ENCODE measurements at places on chromosomes 4 and X.

GRCh38 chrX:115679460-115679859 is 118.5 kb downstream of the PLS3 start:
- DNase-seq: no peak

DNA sequence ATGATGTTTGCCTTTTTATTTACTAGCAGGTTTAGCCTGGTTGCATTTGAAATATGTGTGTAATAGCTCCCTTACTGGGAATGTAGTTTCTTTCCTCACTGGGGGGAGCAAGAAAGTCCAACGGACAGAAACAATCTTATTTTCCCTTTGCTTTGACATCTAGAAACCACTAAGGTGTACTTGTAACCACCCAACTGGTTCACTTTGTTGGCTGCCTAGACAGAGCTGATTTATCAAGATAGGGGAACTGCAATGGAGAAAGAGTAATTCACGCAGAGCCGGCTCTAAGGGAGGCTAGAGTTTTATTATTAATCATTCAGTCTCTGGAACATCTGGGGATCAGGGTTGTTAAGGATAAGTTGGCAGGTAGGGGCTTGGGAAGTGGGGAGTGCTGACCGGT is 30.3 kb downstream of the XG start:
- no peak for DNase-seq

DNA sequence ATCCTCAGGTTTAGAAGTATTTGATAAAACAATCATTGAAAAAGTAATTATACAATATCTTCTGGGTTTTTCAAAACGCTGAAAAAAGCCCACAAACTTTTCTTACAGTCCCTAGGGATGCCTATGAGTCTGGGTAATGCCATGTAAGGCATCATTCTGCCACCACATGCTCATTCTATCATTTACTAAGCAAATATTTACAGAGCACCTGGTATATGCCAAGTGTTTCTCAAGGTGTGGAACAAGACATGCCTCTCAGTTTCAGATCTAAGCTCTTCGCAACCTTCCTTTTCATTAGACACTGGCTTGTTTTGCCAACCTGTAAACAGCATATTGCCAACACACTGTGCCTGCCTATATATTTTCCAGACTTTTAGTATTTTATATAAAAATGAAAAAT is 17.7 kb downstream of the MID1 start:
- DNase-seq: no peak

DNA sequence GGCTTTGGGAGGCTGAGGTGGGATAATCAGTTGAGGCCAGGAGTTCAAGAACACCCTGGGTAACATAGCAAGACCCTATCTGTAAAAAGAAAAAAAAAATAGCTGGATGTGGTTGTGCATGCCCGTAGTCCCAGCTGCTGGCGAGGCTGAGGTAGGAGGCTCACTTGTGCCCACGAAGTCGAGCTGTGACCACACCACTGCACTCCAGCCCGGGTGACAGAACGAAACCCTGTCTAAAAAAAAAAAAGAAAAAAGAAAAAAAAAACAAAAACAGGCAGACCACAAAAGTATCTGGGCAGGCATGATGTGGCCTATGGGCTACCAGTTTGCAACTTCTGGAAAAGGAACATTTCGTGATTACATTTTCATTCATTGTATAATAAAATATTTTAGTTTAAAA is 38.1 kb upstream of the RASGEF1B start:
- no peak for DNase-seq

- DNase-seq: no peak
These were observed 21.3 kb upstream of the PNPLA4 start for GRCh38 chrX:7948483-7948882.

DNA sequence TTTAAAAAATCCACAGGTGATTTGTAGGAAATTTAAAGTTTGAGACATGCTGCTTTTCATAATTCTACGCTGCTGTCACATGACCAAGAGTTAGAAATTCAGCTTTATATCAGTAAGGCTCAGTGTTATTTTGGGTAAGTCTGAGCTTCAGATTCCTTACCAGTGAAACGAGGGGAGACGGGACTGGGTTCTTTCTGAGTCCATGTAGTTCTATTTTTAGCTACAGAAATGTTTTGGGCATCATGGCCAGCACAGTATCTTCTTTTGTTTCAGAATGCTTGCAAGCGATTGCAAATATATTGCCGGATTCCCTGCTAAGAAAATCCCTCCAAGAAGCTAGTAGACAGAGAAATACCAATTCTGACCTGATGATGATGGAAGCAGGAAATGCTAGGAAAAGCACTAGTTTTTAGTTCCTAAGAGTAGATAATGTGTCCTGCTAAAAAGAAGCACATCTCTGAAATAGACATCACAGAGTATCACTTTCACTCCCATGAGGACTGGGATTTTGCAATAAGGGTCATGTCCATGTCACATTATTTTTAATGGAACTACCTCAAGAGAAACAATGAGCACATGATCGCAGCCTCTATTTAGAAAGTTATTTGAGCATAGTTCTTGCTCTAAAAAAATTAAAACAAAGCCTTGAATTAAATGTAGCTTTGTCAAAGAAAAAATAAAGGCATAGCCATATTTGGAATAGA is 10.9 kb downstream of the ATP1B4 start:
- no peak for DNase-seq

- no peak for DNase-seq
These were observed 93.3 kb downstream of the DACH2 start for GRCh38 chrX:86241547-86241946.

- no peak for DNase-seq
These were observed 188.4 kb upstream of the CLNK start for GRCh38 chr4:10872833-10873517.

GRCh38 chrX:8005678-8006347 is 78.6 kb upstream of the PNPLA4 start:
- no peak for DNase-seq

DNA sequence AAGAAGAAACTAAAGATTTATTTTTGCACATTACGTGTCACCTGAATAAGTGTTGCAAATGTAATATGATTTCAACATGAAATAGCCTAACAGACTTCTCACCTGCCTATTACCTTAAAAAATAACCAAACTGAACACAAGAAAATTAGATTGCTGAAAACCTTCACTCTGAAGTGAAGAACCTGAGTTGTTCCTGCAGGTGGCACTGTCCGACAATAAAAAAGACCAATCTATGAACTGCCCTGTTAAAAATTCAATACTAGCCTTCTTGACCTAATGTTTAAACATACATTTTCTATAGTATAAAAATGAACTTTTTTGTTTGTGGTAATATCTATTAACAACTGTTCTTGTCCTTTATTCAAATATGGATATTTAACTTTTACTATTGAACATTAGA is 69.2 kb upstream of the PNPLA4 start:
- DNase-seq: no peak

DNA sequence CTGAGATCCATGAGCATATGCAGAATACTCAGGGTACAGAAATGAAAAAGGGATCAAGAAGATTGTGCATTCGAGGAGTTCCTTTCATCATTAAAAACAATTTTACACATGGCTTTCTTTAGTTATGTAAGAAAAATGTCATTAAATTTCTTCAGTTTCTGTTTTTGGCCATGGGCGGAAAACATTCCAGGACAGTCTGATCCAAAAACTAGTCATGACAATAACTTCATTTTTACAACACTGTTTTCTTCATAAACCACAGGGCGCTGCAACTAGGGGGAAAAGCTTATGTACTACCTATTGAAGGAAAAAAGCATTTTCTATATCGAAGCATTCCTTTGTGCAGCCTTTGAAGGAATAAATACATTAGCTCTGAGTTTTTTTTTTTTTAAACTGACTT is 28.2 kb downstream of the IL13RA1 start:
- no peak for DNase-seq

DNA sequence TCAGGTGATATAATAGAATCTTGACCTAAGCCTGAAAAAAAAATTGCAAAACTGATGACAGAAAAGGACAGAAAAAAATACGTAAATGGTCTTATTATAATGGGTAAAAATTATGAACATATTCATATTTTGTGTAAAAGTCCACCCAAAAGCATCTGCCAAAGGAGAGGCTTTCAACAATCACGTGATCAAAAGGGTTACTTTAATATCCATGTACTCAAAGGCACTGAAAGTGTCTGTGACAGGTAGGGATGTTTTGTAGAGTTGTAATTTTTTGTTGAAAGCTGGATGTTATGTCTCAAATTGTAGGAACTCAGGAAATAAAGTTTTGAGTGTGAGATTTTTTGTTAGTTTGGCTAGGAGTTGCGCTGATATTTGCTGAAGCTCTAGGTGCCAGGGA is 144.8 kb upstream of the GALNTL6 start:
- DNase-seq: no peak

- DNase-seq: no peak
These were observed 321.3 kb downstream of the GALNTL6 start for GRCh38 chr4:172134521-172134920.

DNA sequence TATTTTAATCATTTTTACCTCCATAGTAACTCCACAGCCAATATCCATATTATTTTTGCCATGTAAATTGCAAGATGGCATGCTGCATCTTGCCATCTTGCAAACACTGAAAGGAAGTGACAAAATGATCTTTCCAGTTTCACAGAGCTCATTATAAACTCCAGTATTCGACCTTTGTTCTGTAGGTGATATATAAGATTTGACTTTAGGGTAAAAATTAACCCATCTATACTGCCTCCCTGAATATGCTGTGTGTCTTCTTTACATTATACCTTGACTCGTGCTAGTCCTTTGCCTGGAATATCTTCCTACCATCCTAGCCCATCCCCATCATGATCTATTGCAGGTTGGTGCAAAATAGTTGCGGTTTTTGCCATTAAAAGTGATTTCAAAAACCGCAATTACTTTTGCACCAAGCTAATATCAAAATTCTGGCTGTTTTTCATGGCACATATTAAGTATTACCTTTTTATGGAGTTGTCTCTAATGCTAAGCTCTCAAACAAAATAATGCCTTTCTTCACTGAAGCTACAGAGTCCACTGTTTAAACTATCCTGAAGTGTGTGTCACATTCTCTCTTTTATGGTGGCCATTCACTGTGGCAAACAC is 161.1 kb downstream of the PCDH19 start:
- no peak for DNase-seq

DNA sequence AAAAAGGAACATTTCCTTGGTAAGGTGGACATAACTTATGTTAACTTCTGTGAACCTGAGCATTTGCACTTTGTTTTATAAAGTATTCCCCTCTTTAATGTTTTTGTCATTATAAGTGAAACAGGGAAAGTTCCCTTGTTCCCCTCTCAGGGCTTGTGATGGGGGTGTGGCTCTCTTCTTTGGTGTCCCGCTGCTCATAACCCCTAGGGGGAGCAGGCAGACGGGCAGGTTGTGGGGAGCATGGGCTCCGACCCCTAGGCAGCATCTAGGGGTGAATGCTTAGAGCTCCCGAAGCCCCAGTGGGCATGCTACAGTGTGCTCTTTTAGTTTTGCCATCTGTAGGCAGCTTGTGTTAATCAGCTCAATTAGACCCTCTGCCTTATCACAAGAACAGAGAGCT is 200.4 kb downstream of the DACH2 start:
- DNase-seq: no peak

- no peak for DNase-seq
These were observed 80.5 kb downstream of the HNRNPD start for GRCh38 chr4:82293304-82293703.

- no peak for DNase-seq
These were observed 152.1 kb upstream of the VCX start for GRCh38 chrX:7690842-7691241.

GRCh38 chrX:19675731-19676130 is 160.4 kb upstream of the MAP3K15 start:
- DNase-seq: no peak

DNA sequence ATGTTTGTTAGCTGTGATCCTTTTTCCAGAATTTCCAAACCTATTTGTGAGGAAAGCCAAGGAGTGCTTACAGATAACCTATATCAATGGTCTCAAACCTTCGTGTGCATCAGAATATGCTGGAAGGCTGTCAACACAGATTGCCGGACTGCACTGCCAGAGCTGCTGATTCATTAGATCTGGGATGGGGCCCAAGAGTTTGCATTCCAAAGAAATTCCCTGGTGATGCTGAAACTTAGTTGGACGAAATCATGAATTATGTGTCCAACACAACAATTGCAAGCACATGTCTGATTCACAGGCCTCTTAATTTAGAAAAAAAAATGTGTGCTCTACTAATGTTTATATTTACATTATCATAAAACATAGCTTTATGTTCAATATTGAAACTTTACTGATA is 544.0 kb upstream of the AMOT start:
- DNase-seq: no peak

DNA sequence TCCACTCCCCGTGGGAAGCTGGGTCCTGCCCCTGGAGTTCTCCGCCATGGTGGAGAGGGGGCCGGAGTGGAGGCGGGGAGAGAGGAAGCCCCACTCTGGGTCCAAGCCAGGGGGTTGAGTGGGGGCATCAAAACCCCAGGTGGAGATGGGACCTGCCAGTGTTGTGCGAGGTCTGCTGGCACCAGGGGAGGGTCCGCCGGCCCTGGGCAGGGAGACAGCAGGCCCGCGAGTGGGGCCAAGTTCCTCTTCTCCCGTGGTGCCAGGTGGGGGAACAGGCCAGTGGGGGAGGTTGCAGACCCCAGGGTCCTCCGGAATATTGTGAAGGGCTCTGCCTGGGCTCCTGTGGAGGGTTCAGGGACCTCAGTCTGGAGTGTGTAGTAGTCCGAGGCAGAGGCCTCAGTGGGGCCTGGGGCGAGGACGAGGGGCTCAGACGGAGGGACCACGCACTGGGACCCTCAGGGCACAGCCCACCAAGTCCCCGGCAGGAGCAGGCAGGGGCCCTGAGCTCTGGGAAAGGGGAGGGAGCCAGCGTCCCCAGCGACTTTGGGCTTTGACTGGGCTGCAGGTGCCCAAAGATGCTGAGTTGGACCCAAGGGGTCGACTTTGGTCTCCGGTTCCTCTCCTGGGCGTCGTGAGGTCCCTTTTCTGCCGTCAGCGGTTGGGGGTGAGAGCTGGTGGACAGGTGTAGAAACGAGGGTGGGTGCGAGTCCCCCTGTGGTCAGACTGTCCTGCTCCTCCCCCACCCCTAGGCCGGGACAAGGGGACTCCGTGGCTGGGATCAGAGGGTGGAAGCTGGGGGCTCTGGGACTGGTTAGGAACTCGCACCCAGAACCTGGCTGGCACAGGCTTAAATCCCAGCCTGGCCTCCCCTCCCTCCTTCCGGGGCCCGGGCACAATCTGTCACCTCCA is 43.8 kb upstream of the NKX1-1 start:
- DNase-seq: no peak

- no peak for DNase-seq
These were observed 249.4 kb downstream of the ARHGAP10 start for GRCh38 chr4:147981305-147981704.

GRCh38 chrX:39492497-39493162 is 605.1 kb downstream of the BCOR start:
- DNase-seq: no peak

All from activated CD8-positive, alpha-beta memory T cell treated with anti-CD3 and anti-CD28 coated beads for 24 hours (primary cell).